ENCODE measurements at places on chromosomes 1 and 21.
A peak's percentile ranks its signal among the peaks of the same experiment; 100 is the strongest.

- no peak for DNase-seq
Measured at GRCh38 chr1:53562291-53562980, 103.2 kb downstream of the DMRTB1 start.

DNA sequence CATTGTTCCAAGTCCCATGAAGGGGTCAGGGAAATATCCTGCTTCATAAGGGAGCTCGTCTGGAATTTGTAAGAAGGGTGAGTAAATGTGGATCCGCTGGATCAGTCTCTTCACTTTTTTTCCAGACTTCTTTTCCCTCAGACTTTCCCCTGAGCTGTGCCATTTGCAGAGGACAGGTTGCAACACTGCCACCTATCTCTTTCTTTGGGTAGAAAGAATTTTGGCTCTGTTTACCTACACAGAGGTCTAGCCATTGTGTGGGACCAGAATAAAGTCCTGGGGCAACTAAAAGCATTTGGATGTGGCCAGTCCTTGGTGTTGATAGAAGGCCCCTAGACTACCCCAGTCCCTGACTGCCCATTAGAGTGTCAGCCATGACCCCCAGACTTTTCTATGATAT is 1146.7 kb upstream of the PRMT6 start:
- DNase-seq, result no peak

GRCh38 chr1:21232044-21232443 is 55.3 kb upstream of the EIF4G3 start:
- peak; percentile 58 for DNase-seq

- DNase-seq, result no peak
Measured at GRCh38 chr1:238653693-238654321, 732.6 kb upstream of the CHRM3 start.

DNA sequence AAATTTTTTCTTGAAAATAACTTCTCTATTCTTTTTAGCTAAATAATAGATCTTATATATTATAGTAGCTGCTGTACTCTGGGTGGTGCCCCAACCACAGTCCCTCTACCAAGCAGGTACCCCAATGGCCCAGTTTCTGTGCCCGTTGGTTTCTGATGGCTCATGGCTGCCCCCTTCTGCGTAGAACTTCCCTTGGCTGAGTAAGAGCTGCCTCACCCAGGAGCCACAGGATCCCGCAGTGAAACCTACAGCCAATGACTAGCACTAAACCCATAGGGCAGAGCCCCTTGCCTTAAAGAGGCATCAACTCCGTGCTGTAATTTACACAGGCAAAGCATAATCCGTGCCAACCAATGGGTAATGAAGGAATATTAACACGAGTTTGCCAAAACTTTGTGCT is 247.5 kb downstream of the USH2A start:
- no peak for DNase-seq

DNA sequence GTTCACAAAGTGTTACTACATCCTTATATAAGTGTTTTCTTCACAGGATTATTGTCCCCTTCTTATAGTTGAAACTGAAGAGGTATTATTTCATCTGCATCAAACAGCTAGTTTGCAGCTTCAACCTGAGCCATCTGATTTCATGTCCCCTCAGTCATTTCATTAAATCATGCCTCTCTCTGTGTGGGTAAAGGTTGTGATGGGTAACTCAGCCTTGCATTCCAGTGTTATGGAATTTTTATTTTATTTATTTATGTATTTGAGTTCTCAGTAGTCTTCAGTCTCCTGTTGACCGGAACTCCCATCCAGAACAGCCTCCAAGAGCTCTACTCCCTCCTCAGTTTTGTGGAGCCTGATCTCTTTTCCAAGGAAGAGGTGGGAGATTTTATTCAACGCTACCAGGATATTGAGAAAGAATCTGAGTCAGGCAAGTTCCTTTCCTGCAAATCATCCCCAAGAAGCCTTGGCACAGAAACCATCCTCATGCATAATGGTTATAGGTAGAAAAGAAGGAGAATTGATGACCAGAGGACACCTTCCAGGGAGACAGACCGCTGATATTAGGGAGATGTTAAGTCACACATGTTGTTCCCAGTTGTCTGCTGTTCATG is 21.8 kb downstream of the CHD1L start:
- no peak for DNase-seq

DNA sequence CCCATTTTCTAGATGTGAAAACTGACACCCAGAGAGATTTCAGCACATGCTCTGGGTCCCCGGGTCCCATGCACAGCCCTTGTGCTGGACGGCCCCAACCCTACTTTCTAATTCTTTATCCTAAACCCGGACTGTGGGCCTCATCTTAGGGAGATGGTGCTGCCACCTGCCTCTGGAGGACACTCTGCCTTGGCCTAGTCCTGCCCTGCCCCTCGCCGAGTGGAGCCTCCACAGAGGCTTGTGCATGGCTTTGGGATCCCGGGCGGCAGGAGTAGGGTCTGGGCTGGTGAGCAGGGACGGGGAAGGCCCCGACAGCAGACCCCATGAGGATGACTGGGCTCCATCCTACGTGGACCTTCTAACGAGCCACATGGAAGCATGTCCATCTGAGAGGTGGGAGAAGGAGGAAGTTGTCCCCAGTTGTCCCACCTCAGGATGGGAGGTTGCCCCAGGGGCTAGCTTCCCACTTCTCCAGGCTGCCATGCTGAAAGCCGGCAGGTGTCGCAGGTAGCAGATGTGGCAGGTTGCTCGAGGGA is 12.4 kb downstream of the MX2 start:
- no peak for DNase-seq

DNA sequence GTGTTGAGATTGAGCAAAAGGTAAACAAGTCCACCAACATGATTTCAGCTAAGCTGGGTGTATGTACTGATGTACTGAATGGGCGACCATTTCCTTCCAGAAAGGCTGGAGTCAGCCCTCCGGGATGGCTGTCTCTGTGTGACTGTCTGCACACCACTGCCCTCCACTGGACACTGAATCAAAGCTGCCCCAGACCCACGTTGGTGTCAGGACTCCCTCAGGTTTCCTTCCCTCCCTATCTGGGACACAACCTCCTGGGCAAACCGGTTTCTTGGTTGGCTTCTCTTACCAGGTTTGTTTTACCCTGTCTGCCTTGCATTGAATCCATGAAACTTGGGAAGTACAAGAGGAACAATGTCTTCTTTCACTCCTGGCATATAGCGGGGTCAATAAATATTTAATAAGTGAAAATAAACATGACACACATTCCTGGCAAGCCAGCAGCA is 5.3 kb upstream of the SRP9 start:
- peak; percentile 80 for DNase-seq

DNA sequence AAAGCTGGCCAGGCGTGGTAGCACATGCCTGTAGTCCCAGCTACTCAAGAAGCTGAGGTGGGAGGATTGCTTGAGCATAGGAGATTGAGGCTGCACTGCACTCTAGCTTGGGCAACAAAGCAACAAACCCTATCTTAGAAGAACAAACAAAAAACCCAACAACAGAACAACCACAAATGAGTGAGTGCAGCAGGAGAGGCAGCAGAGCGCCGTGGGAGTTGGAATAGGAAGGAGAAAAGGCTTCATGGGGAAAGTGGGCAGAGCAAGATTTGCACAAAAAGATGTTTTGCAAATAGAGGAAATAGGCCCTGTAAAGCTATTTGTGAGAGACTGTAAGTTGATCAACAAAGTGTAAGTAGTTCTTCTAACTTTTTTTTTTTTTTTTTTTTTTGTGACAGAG is 19.6 kb downstream of the SMAP2 start:
- no peak for DNase-seq

- DNase-seq, result no peak
Measured at GRCh38 chr1:77744576-77744975, 15.1 kb downstream of the USP33 start.

DNA sequence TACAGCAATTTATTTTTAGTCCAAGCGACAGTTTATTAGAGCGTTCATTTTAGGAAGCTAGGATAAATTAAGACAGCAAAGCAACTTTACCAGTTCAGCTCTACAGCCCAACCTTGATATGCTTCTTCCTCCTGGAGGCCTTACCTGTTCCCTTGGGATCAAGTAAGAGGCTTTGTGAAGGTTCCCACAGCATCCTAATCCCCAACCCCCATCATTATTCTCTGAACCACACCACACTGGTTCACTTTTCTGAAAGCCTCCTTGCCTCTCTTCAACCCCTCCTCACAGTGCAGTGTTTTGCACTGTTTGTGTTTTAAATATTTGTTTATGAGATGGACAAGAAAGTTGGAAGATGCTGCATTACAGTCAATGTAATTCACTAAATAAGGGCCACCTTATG is 126.3 kb upstream of the CXADR start:
- no peak for DNase-seq

DNA sequence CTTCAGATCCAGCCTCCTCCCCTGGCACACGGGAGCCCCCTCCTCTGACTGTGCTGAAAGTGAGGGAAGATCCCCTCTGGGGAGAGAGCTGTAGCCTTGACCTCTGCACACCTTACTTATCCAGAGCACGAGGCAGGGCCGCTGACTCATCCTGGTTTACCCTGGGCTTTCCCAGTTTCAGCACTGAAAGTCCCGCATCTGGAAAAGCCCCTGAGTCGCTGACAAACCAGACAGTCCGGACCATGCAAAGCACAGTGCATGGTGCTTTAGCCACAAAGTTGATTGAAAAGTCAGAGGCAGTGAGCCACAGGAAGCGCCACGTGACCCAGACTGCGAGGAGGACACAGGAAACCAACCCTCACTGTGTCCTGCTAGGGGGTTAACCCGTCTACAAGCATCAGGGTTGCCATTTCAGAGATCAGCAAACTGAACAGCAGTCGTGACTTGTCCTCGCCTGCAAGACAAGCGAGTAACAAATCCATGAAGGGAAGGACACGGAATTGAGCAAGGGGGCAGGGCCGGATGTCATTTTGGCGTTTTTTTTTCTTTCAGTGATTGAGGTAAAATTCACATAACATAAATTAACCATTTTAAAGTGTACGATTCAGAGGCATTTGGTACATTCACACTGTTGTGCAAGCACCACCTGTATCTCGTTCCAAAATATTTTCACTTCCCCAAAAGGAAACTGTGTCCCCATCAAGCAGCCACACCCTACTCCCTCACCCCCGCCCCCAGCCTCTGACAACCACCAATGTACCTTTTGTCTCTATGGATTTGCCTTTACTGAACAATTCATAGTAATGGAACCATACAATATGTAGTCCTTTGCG is 19.9 kb upstream of the IFNGR2 start:
- DNase-seq, result peak; percentile 92

GRCh38 chr1:151898519-151898991 is 10.8 kb downstream of the THEM4 start:
- no peak for DNase-seq

GRCh38 chr1:162019446-162019845 is 4.2 kb downstream of the OLFML2B start:
- no peak for DNase-seq

DNA sequence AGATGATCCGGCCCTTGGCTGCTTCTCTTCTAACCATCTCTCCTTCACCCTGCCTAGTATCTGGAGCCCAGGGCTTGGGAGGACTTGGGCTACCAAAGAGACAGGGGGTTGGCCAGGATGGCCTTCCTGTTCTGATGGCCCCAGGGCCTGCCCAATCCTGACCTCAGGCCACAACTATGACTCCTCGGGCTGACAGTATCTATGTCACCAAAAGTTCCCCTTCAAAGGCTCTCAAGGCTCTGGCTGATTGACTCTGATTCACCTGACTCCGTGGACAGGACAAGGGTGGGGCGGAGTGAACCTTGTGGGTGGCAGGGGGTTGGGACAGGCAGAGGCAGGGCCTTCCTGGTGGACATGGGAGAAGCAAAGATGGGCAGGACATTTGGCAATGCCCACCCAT is 12.7 kb downstream of the MEF2D start:
- no peak for DNase-seq

DNA sequence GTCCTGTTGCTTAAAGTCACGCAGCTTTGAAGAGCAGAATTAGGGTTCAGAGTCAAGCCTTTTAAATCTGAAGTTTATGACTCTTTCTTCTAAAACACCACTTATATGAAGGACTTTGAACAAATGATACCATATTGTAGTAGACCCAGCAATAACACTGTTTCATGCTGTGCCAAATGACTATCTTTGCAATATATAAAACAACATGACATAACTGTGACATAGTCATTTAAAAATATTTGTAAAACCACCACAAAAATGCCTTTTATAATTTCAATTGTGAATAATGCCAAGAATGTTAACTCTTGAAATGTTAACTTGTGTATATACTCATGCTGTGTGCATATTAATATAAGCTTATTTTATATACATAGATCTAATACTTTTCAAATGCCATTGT is 452.1 kb upstream of the NEGR1 start:
- no peak for DNase-seq
